GF-D8 (cell line): ENCODE measurements at places on chromosomes 11 and 22.

DNA sequence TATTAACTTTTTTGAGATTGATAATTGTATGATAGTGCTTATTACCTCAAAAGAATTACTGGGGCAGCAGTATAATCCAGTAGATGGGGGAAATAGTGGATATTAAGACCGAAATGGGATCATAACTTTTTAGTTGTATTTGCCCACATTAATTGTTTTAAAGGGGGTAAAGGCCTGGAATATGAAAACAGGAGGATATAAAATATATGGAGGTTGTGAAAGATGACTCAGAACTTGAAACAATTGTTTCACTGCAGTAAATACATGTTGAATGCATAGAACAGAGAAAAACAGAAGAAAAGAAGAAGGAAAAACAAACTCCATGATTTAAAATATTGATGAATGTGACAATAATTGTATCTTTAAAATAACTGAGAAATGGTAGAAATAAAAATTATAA, 94.1 kb upstream of the VPREB1 start:
- no peak for DNase-seq

DNA sequence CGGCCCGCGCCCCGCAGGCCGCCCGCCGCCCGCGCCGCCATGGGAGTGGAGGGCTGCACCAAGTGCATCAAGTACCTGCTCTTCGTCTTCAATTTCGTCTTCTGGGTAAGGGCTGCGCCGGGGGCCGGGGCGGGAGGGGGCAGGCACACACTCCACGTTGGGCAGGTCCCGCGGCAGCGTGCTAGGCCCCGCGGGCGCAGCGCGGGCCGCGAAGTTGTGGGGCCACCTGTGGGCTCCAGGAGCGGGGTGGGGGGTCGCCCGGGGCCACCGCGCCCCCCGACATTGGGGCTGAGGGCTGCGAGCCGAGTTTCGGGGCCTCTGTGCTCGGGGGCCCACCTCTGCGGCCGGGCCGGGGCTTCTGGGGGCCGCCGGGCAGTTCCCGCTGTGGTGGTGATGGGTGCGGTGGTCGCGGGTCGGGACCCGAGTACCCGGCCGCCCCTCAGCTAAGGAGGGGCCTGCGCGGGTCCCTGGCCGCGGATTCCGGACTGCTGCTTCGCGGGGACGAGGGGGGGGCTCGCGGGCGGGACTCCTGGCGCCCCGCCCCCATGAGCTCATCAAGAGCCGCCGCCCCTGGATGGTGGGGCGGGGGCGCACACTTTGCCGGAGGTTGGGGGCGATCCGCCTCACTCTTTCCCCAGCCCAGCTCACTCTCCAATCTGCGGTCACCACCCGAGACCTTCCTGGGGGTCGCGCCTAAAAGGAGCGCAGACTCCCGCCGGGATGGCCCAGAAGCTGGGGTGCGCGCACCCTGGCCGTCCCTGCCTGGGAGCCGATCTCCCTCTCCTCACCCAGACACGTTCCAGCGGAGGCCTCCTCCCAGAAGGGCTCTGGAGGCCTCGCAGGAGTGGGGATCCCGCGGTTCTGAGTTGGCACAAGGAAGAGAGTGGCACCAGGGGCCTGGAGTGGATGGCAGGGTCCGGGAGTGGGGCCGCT, 667 bp downstream of the CD81 start:
- no peak for DNase-seq

GRCh38 chr11:63613517-63614135, 607 bp downstream of the PLAAT3 start:
- DNase-seq, result no peak

DNA sequence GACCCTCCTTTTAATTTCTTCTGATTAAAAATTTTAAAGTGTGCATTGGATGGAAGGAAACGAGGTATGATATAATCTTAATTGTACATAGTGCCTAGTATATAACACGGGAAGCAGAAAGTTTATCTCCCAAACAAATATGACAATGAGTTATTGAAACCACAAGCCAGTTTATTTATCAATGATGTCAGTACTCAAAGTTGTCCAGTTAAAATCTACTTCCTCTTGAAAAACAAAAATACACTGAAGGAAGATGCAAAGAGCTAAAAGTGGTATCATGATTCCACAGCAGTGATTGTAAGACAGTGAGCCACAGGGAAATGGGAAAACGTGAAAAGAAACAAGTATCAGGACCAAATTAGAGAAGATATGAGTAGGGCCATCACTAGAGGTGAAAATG, 18.8 kb upstream of the OR5B21 start:
- no peak for DNase-seq

GRCh38 chr11:117232092-117232878, at the start of gene RNF214:
Gene RNF214 (plus strand): TSS chr11:117232671. CDS start chr11:117234273, 1,602 bp downstream.
- DNase-seq, result peak; percentile 77

DNA sequence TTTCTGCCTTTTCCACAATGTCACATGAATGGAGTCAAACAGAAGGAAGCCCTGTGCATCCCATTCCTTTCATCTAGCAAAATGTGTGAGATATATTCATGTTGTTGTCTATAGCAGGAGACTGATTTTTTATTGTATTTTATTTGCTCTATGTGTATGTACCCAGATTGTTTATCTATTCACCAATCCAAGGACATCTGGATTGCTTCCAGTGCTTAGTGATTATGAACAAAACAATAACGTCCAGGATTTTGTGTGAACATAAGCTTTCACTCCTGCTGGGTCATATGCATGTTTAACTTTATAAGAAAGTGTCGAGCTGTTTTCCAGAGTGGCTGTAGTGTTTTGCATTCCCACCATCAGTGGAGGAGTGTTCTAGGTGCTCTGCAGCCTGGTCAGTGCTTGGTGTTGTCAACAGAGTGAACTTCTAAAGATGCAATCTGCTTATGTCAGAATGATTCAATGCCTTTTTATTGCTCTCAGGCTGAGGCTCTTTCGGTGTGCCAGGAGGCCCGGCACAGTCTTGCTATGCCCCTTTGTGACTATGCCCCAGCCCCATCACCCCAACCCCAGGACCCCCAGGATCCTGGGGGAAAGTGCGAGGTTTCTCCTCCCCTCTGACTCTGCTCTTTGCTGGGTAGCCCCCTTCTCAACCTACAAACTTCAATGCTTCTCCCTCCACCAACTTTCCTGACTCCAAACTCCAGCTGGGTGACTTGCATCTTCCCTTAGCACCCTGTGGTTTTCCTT, 19.9 kb upstream of the SYT13 start:
- DNase-seq, result no peak

- DNase-seq, result no peak
Measured at GRCh38 chr11:132935383-132935782, 596.9 kb downstream of the OPCML start.

GRCh38 chr22:23790819-23791737, 4.3 kb downstream of the SMARCB1 start:
- no peak for DNase-seq

- DNase-seq, result no peak
Measured at GRCh38 chr11:72673943-72674828, at the start of gene PDE2A. Gene PDE2A (minus strand): TSS chr11:72674422. CDS start chr11:72674207, 215 bp downstream.

DNA sequence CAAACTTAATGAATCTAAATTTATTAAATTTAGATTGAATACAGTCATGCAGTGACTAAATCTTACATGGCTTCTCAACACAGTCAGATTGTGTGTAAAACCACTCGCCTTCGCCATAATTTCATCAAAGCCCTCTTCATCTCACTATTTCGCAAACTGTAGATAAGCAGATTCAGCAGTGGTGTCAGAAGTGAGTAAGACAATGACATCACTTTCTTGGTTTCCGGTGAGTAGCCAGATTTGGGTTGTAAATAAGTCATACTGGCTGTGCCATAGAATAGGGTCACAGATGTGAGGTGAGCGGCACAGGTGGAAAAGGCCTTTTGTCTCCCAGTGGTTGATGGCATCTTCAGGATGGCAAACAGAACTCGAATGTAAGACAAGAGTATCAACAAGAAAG, 3.4 kb downstream of the OR10A6 start:
- no peak for DNase-seq

DNA sequence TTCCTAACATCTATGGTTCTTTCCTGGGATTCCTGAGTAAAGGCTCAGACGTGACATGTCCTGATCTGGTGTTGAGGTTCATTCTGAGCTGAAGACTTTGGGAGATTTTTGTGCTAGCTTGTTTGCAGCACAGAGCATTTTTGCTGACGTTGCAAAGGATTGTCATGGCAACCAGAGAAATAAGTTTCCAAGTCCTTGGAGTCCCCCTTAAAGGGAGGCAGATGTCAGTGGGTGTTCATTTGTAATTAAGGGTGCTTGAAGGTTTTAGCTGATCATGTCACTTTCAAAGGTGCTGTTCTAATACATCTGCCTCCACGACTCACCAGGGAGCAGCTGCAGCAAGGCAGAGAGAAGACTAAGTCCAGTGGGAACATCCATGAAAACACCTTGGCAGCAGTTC, 5.4 kb upstream of the SYN3 start:
- DNase-seq, result no peak

GRCh38 chr11:12272821-12273617, 104.4 kb upstream of the PARVA start:
- no peak for DNase-seq

- DNase-seq, result no peak
Measured at GRCh38 chr11:116595305-116595880, 177.4 kb downstream of the BUD13 start.

- DNase-seq, result no peak
Measured at GRCh38 chr22:30062950-30063349, 17.3 kb upstream of the HORMAD2 start.

GRCh38 chr11:95831198-95831883, 41.0 kb downstream of the CEP57 start:
- no peak for DNase-seq

GRCh38 chr22:41998361-41999261, at the start of gene WBP2NL:
Gene WBP2NL (plus strand): TSS chr22:41998788. CDS start chr22:41998819, 31 bp downstream.
- no peak for DNase-seq

GRCh38 chr11:120135838-120136237, 2.1 kb downstream of the TRIM29 start:
- DNase-seq, result no peak

DNA sequence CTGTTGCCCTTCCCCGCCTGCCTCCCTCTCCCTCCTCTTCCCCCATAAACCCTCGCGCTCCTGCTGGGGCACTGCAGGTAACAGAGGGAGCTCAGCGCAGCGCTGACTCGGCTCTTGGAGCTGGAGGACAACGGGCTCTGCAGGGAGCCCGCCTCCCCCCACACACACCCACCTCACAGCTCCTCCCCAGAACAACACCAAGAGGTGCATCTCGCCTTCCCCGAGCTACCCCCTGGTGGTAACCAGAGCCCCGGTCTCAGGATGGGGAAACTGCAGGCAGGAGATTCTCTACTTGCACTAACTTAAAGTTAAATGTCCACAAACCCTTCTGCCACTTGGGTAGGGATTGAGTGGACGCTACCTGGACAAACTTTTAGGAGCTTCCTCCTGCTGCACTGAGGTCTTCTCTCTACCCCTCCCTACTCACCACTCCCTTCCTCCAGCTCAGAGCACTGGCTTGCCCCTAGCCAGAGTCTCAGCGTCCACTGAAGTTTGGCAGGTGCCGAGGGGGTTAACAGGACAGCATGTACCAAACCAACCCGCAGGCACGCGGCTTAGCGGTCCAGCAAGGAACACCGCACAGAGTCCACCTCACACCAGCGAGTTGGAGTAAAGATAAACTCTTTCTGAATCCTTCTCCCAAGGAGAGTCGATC, 4.0 kb upstream of the SCN4B start:
- no peak for DNase-seq

DNA sequence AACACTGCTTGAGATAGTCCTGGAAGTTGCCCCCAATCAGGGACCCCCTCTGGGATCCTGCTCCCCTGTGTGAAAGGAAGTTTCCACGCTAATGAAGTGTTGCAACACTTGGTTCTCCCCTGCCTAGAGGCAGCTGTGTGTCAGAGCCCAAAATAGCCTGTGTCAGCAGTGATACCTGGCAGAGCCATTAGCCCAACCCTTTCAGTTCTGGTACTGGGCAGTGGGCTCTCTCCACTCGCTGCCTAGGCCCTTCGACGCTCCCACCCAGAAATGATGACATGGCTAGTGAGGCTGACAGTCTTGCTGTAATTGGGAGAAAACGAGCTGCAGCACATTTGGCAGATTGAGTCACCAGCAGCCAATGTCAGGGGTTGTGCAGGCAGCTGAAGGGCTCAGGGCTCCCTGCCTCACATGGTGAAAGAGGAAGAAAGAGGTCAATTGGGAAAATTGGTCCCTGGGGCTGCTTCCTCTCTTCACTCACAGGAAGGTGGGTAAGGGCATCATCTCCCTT, 1.4 kb upstream of the NXF1 start:
- DNase-seq, result peak; percentile 48

DNA sequence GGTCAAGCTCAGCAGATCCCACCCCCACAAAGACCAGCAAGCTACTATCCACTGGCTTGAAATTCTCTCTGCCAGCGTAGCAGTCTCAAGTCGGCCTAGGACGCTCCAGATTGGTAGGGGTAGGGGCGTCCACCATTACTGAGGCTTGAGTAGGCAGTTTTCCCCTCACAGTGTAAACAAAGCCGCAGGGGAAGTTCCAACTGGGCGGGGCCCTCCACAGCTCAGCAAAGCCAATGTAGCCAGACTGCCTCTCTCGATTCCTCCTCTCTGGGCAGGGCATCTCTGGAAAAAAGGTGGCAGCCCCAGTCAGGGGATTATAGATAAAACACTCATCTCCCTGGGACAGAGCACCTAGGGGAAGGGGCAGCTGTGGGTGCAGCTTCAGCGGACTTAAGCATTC, 1064.9 kb upstream of the TENM4 start:
- DNase-seq, result no peak

- no peak for DNase-seq
Measured at GRCh38 chr22:30770716-30771115, 76.0 kb downstream of the OSBP2 start.

- DNase-seq, result no peak
Measured at GRCh38 chr11:28963187-28963586, 855.0 kb downstream of the METTL15 start.

DNA sequence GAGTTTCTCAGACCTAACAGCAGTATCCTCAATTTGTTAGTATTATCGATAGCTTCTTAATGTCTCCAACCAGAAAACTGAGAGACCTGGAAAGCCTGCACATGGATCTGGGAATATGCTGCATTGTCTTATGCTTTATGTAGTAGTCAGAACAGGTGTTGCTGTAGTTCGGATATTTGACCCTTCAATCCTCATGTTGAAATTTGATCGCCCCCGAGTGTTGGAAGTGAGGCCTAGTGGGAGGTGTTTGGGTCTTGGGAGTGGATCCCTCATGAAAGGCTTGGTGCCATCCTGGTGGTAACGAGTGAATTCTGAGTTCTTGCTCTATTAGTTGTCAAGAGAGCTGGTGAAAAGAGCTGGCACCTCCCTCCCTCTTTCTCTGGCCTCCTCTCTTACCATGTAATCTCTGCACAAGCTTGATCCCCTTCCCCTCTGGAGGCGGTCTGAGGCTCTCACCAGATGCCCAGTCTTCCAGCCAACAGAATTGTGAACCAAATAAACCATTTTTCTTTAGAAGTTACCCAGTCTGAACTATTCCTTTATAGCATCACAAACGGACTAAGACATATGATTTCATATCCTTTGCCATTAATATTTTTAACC, 227.1 kb downstream of the DDX10 start:
- DNase-seq, result no peak

GRCh38 chr11:33723238-33723881, 12.9 kb downstream of the CD59 start:
- DNase-seq, result peak; percentile 24

DNA sequence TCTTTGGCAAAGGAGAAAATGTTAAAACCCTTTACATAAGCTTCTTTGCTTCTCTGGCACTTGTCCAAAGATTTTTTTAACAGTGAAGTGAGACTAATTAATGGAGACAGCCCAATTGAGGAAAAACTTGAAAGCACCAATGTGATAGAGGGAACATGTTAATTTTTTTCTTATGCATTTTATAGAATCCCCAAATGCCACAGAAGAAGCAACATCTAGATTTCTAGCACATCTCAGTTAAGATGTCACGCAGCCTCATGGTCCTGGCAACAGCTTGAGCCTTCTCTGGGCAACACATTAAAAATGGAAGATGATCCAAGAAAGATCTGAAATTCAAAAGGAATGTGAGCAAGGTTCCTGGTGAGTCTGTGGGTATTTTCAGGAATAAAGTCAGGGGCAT, 48.5 kb downstream of the PACSIN2 start:
- no peak for DNase-seq
